ENCODE measurements at places on chromosomes 7 and 10.
A peak's percentile ranks its signal among the peaks of the same experiment; 100 is the strongest.

DNA sequence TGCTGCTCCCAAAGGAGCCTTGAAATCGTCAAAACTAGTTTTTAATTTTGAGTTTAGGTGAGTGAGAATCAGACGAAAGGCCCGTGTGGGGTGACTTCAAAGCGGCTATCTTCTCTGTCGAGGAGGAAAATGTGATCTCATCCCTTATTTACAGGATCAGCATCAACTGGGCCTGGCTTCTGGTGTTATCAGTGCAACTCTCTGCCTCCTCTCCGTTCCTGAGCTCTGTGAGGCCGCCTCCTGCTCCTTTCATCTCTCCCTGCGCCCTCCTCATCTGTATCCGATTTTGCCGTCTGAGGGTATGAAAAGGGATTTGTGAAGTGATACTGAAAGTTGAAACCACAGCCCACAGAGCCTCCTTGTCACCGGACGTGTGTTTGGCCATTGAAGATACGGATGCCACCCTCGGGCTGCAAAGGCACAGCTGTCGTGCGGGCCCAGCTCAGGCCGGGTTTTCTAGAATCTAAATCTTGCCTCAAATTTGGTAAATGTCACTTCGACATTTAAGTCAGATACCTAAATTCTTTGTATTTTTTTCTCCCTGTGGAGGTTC lies 408.7 kb upstream of the ADARB2 start:
- no peak for DNase-seq

- DNase-seq = no peak
Observed at GRCh38 chr10:129626796-129627435, 159.9 kb downstream of the MGMT start.

- DNase-seq = no peak
Observed at GRCh38 chr10:34037499-34037898, 703.0 kb upstream of the NRP1 start.

DNA sequence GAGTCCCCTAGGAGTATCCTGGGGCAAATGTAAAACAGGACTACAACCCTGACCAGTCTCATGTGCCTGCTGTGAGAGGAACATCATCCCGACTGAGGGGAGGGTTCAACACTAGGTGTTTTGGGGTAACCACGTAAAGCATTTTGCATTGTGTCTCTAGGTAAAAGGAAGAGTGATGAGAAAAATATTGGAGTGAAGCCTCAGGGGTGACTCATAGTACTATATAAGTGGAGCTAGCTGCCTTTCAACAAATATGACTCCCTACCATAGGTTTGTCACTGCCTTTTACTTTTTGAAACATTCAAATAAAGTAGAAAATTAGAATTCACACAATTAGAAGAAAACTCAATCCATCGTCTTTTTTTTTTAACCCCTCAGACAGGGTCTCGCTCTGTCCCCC lies 2.6 kb upstream of the CAMK2G start:
- DNase-seq = no peak

DNA sequence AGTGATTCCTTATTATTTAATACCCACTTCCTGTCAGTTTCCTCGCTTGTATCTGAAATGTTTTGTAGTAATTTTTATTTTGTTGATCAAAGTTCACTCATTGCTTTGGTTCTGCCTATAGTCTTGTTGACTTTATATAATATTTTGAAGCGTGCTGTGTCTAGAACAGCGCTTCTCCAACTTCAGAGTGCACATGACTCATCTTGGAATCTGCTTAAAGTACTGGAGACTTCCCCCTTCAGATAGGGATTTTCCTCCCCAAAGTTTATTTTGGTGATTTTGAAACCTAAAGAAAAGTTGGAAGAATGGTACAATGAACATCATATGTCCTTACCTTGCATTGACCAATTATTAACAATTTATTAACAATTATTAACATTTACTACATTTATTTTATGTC lies 5.8 kb downstream of the COMTD1 start:
- DNase-seq = peak; percentile 34

- DNase-seq = no peak
Observed at GRCh38 chr10:11297136-11297535, 279.5 kb downstream of the CELF2 start.

GRCh38 chr10:104690959-104691358 lies 49.9 kb downstream of the SORCS3 start:
- no peak for DNase-seq

DNA sequence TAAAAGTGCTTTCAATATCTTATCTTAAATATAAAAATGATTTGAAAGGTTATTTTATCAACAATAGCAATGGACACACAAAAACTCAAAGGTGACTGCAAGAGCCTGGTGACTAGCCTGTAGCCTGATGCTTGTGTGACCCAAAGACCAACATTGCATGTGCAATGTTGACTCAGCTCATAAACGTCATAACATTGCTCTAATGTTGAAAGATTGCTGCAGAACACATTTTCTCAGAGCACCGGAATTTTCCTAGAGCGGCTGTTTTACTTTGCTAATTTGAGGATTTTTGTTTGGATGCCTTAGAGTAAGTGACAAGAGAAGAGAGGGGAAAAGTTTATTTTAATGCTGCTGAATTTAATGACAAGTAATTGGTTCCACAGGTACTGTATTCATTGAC lies 107.1 kb downstream of the RAB18 start:
- DNase-seq = peak; percentile 7

- no peak for DNase-seq
Observed at GRCh38 chr10:25828475-25828874, 105.6 kb upstream of the MYO3A start.

DNA sequence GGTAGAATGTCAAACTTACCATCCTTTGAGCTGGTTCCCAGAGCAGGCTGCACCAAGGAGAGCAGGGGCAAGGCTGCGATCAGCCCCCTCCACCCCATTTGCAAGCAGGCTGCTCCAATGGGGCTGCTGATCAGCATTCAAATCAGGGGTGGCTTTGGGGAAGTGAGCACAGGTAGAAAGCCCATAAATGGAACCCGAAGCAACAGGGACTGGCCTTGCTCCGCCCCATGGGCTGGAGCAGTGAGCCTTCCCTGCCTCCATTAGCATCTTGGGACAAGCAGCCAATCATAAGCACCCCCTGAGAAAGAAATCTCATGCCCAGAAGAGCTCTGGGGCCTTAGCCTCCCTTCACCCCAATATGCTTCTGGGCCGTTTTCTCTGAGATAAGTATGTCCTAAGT lies 4.0 kb upstream of the PKD1L1 start:
- DNase-seq = no peak

DNA sequence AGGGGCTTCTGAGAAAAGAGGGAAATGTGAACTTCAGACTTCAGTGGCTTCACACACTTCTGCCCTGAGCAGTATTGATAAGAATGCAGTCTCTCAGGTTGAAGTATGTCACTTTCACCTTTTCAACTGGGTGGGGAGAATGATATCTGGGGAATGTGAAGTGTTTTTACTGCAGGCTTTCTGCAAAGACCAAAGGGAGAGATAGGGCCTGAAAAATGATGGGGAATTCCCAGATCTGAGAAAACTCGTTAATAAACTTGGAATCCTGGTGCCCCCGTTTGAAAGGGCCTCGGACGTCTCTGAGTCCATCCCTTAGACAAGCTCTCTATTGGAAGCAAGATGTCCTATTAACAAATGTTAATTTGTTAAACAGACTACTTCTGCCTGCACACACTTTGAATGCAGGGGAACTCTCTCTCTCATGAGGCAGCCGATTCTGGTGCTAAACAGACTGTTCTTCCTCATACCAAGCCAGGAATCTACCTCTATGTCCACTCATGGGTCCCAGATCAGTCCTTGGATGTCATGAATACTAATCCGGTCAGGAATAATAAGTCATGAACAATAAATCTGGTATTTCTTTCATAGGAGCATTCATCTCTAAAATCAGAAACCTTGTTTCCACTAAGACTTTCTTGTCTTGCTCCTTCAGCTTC lies 193.6 kb downstream of the JCAD start:
- no peak for DNase-seq

GRCh38 chr7:8229927-8230326 lies 32.0 kb downstream of the ICA1 start:
- DNase-seq = no peak

- DNase-seq = no peak
Observed at GRCh38 chr7:30433082-30433481, 45.5 kb downstream of the NOD1 start.

DNA sequence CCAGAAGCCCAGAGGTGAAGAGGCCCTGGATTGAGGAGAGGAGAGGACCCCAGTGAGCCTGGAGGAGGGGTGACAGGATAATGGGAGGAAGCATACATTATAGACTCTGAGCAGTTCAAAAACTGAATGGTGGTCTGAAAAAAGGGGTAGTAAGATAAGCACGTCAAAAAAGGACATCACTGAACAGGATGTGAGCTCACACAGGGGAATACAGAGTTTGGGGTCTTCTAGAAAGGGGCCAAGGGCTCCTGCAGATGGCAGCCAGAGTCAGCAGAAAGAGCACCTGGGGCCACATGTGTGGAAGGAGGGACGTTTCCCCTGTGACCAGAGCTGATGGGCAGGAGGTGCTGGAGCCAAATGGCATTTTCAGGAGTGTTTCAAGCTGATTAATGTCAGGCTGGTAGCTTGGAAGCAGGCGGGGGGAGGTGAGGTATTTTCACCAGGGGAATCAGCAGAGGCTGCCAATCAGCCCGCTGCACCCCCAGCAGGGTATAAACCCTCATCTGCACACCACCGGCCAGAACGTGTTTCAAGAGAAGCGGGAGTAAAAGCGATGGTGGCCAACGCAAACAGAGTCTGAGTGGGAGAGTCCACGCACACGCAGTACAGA lies 85.8 kb downstream of the TNS3 start:
- no peak for DNase-seq

DNA sequence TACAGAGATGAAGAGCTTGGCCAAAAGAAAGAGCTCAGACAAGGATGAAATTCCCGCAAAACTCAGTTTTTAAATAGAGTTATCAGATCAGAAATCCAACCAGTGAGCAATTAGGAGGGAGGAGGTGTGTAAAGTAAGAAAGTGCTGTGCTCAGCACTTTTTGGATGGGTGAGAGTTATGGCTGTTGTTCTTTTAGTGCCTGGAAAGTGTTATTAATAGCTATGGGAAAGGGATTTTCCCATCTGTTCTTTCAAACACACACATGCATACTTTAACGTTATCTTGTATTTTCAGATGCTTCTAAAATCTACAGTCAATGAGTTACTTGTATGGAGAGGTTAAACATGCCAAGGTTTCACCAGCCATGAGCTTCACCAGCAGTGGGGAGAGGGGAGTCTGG lies 107.3 kb upstream of the TMEM72 start:
- DNase-seq = no peak

DNA sequence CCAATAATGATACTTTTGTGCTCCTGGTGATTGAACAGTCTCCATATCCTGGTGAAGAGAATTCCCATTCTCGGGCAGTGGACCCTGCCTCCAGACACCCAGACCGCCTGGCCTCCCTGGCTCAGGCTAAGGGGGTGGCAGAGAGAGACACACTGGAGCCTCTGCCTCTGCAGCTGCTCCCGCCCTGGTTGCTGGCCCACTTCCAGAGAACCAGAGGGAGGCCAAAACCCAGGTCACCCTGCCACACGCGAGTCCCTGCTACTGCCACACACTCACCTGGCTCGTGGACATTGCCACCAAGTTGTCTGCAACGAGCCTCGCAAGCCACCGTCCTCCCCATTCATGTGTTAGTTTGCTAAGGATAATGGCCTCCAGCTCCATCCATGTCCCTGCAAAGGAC lies 221.8 kb downstream of the HPSE2 start:
- DNase-seq = no peak

DNA sequence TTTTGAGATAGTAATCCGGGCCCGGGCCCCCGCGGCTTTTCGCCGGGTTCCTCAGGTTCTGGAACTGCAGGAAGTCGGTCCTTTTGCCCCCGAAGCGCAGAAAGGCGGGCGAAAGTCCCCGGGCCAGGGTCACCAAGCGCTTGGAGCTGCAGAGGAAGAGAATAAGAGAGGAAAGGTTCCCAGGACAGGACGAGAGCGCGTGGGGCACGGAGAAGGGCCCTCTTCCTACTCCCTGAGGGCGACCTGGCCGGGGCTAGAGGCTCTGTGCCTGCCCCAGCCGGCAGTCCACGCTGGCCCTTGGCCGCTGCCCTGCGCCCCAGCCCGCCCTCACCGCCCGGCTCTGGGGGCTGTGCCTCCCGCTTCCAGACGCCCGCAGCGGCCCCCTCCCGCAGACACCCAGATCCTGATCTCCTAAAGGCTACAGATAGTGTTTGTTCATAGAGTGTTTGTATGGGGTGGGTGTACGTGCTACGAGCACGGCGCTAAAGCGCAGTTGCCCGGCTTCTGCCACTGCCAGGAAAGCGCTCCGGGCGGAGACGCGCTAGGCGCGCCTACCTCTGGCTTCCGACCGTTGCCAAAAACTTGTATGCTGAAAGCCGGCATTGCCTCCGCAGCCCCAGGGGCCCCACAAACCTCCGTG lies 3.2 kb downstream of the HPSE2 start:
- DNase-seq = no peak

GRCh38 chr10:58546137-58546536 lies 33.5 kb downstream of the BICC1 start:
- DNase-seq = no peak

GRCh38 chr7:90825779-90826178 lies 229.7 kb downstream of the CDK14 start:
- no peak for DNase-seq

DNA sequence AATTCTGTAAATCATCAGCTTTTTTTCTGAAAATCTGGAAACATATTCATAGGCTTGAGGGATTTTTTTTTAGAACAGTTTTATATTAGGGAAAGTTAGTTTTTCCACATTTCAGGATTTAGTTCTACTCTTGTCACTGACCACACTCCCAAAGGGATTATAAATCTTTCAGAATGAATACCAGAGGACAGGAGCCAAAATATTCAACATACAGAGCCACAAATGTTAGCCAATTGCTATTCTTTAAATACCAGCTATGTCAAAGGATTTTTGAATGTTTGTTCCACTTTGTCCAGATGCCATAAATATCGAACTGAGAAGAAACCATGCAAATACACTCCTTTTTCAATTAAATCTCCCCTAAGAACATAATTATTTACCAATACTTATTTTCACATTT lies 50.7 kb downstream of the ODAD2 start:
- no peak for DNase-seq

- no peak for DNase-seq
Observed at GRCh38 chr7:41816111-41816510, 113.2 kb upstream of the INHBA start.

DNA sequence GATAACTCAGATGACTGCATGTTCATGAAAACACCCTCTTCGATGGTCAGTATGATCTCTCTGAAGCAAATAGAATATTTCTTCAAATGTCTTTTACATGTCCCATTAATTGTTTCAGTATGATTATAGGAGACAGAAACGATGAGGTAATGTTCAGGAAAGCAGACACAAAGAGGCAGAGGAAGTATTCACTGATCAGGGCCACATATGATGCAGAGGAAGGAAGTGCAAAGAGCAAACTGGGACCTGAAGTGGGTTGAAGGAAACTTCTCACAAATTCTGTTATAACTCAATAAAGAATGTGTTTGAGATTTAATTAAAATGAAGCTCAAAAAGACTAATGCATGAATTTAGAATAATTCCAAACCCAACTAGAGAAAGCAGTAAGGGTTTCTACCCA lies 70.5 kb downstream of the TES start:
- DNase-seq = no peak

- no peak for DNase-seq
Observed at GRCh38 chr7:128387216-128388144, 22.3 kb downstream of the IMPDH1 start.

GRCh38 chr10:49564461-49565009 lies 25.6 kb upstream of the ERCC6 start:
- no peak for DNase-seq

Data from amniotic stem cell (primary cell).